ENCODE measurements at places on chromosomes 4 and X.
A peak's percentile ranks its signal among the peaks of the same experiment; 100 is the strongest.

GRCh38 chr4:123555233-123555806 is 158.7 kb downstream of the SPRY1 start:
- no peak for DNase-seq

GRCh38 chr4:36841583-36842326 is 402.8 kb upstream of the NWD2 start:
- DNase-seq, result no peak

DNA sequence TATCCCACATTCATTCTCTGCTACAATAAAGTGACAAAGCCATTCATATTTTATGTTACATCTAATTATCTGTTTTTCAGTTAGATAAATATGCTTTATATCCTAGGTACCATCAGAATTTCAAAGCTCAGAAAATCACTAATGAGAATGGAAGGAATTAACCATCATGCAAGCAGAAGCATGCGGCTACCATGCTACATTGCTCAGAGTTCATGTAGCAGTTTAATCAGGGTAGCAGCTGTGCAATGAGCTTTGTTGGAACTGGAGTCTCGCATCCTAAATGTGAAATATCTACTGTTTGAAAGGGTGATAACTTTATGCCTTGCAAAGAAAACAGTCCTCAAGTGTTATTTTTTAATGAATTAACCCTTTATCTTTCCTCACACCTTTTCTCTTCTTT is 77.5 kb downstream of the SNCA start:
- DNase-seq, result no peak

- DNase-seq, result no peak
Observed at GRCh38 chrX:50920132-50920531, 9.6 kb downstream of the BMP15 start.

GRCh38 chrX:102345916-102346315 is 93.9 kb downstream of the NXF2B start:
- no peak for DNase-seq

DNA sequence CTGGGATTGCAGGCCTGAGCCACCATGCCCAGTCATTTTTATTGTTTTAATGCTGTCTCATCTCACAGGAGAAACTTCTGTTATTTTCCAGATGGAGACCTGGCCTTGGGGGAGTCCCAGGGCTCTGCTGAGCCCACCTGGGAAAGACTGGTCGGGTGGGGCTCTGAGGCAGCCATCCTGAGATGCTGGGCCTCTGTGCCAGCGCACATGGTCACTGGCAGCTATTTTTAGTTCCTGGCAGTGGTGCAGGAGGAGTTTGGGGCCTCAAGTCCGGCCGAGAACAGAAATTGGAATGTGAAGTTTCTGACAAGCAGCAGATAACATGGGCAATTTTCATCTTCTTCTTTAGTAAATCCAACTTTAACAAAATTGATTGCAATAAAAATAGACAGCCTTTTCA is 44.5 kb downstream of the SORCS2 start:
- no peak for DNase-seq

DNA sequence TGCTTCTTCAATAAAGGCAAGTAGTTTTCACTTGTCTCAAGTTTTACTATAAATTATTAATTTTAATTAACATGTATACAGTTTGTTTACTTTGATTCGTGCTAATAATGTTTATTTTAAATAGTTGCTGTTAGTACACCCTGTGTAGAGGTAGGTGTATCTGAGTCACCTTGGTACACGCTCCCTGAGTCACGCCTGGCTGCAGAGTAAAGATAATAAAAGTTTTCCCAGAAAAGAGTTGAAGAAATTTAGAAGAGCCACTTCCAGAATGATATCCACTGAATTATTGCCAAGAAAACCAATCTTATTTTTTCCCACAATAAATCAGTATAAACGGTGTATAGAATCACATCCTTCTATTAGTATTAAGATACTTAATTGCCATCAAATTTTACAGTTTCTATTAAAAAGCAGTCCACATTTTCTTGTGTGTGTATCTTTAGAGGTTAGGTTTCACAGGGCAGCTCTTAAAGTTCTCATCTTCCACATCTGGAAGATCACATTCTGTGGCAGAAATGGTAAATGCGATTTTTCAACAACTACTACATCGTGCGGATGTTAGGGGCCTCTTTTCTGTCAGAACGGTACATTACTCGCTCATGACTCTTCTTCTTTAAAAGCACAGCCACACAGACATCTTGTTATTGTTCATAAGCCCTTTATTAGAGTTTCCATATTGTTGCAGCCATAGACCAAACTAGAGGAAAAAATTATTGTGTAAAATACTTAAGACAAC is 55.4 kb downstream of the HADH start:
- DNase-seq, result no peak

DNA sequence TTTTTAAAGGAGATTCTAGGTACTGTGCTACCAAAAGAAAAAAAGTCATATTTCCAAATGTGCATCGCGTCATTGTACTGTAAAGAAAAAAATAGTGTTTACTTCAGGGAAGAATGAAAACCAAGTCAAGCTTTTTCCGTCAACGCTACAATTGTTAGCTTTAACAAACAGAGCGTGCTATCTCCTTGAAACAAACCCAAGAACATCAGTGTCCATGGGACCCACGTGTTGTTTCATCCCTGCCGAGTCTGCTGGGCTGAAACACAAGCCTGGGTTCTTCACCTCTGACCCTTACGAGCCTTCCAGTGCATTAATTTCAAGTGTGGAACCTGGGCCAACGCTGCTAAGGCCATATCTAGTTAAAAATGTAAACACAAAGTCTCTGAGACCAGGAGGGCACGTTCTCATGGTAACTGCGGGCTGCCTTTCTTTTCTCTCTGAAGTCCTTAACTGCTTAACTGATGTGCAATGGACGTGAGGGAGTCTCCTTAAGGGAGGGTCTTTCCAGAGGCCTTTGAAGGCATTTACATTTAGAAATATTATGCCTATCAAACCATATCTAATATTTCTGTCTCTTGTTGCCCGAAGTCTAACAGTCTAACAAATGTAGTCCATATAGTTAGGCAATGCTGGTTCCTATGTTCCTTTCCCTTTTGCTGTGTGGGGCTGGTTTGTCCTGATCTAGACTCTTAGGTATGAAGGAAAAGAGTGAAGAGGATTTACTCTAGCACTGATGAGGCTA is 36.3 kb downstream of the ING2 start:
- DNase-seq, result no peak

- DNase-seq, result no peak
Observed at GRCh38 chr4:157819693-157820464, 352.9 kb downstream of the GASK1B start.

DNA sequence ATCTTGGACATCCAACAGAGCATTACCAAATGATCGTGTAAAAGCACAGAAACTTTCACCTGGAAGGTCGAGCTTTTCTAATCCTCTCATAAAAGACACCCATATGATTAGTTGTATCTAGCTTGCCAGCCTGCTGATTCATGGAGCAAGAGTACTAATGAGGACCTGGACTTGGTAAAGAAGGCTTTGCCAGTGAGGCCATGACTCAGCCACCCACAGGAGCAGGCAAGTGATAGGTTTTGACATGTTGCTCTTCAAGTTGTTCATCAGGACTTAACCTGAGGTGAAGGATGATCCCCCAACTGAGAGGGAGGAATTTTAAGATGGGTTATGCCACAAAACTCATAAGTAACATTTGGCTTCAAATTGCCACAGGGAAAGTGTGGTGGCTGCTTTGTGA is 24.7 kb upstream of the EPGN start:
- no peak for DNase-seq

GRCh38 chr4:132859929-132860328 is 289.2 kb upstream of the PCDH10 start:
- DNase-seq, result no peak

DNA sequence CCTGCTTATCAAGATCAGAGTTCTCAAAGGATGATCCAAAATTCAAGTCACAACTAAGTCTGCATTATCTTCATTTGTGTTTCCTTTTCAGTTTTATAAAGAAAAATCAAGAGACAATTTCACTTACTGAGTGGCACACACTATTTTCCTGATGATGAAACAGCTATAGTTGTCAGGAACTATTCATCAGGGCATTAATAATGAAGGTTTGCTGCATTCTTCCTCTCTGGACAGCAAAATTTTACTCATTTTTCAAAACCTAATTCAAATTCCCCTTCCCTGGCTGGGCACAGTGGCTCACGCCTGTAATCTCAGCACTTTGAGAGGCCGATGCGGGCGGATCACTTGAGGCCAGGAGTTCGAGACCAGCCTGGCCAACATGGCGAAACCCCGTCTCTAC is 83.5 kb upstream of the SMIM10 start:
- no peak for DNase-seq

- DNase-seq, result no peak
Observed at GRCh38 chr4:114827651-114828050, 229.0 kb downstream of the UGT8 start.

DNA sequence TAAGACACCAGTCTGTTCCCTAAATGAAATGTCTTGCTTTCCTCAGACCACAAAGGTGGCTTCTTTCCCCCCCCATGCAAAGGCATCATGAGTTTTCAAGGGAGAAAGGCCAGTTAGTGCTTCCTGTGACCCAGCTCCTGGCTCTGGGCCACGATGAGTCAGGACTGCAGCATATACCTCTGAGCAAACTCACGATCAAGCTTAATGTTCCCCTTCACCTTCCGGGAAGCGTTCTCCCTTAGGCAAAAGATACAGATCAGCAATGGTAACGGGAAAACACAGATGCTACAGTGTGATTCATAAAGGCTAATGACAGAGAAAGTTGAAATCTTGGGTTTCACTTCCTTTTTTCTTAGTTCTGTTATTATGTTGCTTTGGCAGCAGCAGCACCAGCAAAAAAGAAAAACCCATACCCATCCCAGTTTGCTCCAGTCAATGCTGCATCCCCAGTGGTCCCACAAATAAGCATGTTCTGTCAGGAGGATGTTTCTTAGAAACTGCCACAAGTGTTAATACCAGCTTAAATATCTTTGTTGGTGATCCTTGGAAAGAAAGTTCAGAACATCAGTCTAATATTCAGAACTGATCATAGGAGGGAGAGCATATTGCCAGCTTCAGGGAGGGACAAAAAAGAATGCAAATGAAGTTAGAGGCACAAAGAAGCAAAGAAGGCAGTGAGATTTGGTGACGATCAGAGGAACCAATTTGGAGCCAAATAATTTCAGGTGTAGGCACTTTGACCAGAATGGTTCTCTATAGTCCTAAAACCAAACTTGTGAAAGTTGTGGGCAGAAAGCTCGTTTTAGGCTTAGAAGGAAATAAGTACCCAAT is 41.2 kb downstream of the LONRF3 start:
- DNase-seq, result no peak

GRCh38 chr4:71217688-71218087 is 121.1 kb upstream of the SLC4A4 start:
- no peak for DNase-seq

DNA sequence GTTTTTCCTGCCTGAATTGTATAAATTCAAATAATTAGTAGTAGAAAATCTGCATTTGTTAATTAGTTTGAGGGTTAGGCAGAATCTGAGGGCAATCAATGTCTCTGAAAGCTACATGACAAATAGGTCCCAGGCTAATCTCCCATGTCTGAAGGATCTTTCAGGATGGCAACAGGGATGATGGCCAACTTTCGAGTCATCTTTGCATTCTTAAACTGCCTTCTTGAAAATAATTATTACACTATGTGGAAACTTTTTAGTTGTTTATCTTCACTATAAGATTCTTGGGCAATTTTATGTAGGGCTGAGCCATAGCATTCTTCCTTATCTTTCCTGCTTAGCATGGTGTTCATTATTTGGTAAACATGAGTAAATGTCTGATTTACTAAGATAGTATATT is 490.3 kb upstream of the EPHA5 start:
- DNase-seq, result no peak

DNA sequence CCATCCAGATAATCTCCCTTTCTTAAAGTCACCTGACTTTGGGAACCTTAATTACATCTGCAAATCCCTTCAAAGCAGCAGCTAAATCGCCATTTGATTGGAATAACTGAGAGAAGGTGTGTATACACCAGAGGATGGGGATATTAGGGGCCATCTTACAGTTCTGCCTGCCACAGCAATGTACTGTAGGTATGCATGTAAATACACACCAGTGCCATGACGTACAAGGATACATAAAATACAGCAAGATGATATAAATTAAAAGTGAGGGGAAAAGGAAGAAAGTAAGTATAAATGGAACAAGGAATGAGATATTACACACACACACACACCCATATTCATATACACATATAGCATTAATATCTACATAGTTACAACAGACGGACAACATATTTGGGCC is 81.2 kb downstream of the CBR4 start:
- no peak for DNase-seq

- peak; percentile 30 for DNase-seq
Observed at GRCh38 chrX:49915361-49916222, 6.8 kb upstream of the CLCN5 start.

- DNase-seq, result no peak
Observed at GRCh38 chrX:30920271-30920670, 31.2 kb upstream of the TAB3 start.

GRCh38 chr4:102180046-102180445 is 165.2 kb downstream of the SLC39A8 start:
- no peak for DNase-seq

All from Jurkat, Clone E6-1 (cell line).